ENCODE measurements at places on chromosomes 4 and X.

- DNase-seq, result no peak
These were observed 230.7 kb upstream of the STK26 start for GRCh38 chrX:131792356-131792749.

GRCh38 chr4:37648084-37648817, 37.9 kb downstream of the RELL1 start:
- peak; percentile 95 for DNase-seq

GRCh38 chr4:169263791-169264392, 6.9 kb downstream of the SH3RF1 start:
- no peak for DNase-seq

DNA sequence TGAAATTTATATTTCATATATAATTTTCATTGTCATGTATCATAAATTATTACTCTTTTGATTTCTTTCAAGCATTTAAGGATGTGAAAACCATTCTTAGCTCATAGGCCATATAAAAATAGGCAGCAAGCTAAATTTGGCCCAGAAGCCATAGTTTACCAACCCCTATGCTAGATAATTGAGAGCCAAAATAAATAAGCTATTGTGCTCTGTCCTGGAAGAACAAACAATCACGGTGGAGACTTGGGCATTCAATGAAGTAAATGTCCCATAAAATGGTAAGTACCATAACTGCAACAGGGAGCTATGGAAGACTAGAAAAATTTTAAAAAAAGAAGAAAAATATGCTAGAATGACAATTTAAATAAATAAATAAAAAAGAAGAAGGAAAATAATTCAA, 60.9 kb upstream of the PACRGL start:
- peak; percentile 23 for DNase-seq

DNA sequence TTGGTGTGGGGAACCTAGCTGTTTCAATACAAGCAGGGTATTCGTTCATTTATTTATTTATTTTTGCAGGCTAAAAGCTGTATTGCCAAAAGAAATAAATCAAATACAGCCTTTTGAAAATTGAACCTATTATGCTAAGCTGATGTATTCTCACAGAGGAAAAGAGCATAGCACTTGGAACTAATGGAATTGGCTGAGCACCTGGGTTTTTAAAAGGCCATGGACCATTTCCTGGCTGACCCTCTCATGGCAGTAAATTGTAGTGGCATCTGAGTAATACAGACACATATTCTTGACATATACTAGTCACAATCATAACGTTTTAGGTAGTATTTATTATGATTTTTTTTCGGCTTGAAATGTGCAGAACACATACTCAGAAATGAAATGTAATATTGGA, 71.8 kb upstream of the ALG13 start:
- DNase-seq, result no peak

GRCh38 chr4:74181219-74181618, 23.3 kb downstream of the MTHFD2L start:
- DNase-seq, result peak; percentile 25

Data from fibroblast of pulmonary artery (primary cell).